Tongue (tissue), 3 donors: ENCODE measurements at places on chromosomes 2 and 18.

DNA sequence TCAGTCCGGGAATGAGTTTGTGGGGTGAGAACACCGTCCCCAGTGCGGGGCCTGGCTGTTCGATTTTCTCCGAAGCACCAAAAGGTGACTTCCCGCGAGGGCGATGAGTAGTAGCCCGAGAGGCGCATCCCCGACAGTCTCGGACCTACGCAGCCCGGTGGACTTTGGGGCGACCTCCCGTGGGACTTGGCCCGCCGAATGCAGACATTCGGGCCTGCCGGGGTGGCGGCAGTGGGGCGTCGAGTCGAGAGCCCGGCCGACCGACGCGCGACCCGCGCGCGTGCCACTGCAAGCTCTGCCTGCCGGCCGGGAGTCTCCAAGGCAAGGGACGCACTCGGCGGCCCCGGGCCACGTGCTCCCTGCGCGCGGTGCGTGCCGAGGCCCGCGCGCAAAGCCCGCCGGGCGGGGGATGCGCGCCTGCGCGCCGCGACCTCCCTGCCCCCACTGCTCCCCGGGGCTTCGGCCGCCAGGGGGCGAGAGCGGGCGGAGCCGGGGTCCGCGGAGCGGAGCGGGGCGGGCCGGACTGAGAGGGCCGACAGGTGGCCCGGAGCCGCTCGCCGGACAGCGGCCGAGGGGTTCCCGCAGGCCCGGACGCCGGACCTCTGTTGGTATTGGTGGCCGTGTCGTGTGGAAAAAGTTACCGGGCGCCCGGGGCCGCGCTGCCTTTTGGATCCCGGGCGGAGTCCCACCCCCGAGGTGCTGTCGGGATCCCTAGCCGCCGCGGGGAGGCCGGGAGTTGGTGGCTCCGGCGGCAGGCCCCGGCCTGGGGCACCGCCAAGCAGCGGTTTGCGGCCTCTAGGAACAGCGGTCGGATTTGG is 1.9 kb downstream of the PTMA start:
- DNase-seq = peak; percentile 94

DNA sequence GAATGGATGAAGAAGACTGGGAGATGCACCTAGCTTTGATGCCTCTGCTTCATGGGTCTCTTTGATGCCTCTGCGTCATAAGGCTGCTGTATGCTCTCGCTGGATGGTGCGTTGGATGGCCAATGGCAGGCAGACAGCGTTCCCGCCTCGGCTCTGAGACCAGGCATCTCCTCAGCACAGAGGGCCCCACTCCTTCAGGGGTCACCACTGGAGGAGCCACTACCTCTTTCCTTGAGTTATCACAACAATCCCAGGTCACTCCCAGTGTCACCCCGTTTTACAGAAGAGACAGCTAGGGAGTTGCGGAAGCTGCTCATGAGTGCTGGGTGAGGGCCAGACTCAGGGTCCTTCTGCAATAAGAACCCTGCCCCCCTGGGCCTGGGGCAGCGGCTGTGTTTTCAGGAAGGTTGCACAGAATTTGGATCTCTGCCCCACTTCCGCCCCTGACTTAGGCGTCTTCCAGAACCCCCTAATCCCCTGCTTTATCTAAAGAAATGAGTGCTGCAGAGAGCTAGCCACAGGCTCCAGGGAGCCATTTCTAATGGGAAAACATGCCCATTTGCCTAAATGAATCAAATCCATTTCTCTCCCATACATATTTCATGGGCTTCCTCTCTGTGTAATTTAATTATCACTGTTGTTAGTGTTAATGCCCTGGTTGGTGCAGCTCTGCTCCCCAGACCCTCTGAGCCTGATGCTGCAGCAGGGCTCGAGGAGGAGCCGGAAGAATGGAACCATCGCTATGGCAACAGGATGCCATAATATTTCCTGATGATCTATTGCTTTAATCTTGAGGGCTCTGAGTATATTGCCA is 131.8 kb upstream of the HS6ST1 start:
- DNase-seq = no peak

DNA sequence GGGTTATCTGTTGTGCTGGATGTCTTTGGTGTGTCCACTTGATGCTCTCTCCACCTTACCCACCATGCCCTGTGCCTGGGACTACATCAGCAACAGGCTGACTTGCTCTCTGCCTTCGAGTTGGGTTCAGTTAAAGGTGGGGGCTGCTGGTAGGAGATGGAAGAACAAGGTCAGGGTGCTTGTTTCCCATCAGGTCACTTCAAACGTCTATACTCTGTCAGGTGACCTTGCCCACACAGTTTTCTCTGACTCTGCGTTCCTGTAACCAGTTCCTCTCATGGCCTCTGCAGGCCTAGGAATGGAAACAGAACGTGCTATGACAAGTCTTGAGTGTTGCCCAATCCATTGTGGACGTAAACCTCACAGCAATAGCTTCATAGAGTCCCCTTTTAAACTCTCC is 38.4 kb upstream of the PAPOLG start:
- DNase-seq = no peak

- no peak for DNase-seq
These were observed 1.0 kb downstream of the PDCD1 start for GRCh38 chr2:241857572-241858121.

- no peak for DNase-seq
These were observed 166.5 kb upstream of the CXCR4 start for GRCh38 chr2:136284226-136285119.

DNA sequence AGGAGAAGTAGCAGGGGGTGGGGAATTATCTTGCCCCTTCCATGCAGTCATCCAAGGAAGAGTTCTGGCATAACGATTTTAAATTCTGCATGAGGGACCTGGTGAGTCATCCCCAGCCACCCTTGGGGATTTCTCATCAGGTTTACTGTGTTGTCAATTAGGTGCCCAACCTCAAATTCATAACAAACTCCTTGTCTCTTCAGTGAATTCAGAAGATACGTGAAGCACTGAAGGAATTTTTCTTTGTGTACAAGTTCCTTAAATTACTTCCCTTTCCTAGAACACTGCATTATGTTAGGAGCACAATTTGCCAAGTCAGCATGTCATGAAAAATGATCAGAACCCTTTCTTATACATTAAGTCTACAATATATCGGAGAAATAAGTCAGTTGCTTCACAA is 70.8 kb upstream of the NOSTRIN start:
- DNase-seq = no peak

DNA sequence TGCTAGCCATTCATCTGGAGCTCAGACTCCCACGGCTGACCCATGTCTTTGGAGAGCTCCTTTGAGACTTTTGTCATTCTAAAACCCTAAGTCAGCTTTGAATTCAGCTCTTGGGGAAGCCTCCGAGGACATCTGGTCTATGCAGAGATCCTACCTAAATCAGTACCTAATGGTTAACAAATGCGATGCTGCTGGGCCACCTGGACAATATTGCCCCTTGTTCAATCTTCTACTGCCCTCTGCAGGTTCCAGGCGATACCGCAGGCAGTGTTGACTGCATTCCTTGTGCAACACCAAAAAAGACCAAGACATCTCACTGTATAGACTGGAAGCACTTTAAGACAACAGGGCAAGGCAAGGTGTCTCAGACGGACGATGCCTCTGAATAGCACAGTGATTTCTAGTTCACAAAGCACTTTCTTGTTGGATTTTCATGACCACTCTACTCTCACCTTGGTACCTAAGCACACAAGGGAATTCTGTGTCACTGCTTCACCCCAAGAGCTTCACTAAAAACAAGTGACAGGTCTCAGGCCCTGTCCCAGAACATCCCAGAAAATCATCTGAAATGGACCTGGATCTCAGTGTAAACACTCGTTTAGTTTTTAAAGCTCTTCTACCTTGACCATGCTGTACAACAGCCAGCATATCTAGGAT is 80.9 kb downstream of the XDH start:
- DNase-seq = peak; percentile 86

- DNase-seq = no peak
These were observed 51.9 kb downstream of the SIGLEC15 start for GRCh38 chr18:45877403-45877802.

DNA sequence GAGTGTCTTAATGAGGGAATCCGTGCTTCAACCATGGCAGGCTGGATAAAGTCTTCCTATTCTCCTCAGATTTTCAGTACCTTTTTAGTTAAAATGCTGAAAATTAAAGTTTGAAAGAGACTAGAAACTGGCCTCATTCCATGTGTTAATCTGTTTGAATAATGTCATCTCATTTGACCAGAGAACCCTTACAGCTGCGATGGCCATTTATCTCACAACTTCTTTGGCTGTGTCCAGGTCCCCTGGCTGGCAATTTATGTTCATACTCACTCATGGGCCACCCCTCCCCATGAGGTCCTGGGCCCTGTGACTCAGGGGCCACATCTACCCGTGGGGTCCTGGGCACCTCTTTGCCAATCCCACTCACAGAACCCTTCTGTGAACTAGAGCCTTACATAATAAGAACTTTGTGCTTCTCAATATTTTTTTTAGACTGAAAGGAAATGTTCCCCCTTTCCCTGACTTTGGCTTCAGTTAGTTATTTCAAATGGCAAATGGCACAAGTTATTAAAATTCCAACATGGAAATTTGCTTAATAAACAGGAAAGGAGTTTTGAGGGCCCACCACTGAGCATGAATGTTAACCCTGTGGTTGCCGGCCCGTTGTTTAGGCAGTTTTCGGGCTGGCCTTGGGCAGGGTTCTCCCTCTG is 134.6 kb downstream of the UXS1 start:
- DNase-seq = peak; percentile 27

DNA sequence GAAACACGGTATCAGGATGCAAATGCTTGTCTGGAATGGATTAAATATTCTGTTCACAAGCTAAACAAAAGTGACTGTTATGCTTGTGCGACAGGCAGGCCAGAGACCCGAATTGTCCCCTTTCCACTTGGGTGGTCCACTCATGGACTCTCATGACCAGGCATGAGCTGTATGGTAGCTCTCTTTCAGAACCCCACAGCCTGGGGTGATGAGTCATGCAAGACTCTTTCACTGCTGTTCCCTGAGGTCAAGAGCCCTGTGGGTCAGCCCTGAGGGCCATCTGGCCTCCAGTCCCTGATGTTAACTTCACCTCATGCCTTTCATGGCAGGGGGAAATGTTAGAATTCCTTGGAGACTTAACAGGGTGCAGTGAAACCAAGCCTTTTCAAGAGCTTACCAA is 13.7 kb upstream of the SAP130 start:
- DNase-seq = no peak

GRCh38 chr2:168583064-168583709 is 127.1 kb downstream of the CERS6 start:
- no peak for DNase-seq

- DNase-seq = no peak
These were observed 14.9 kb downstream of the ERFE start for GRCh38 chr2:238173692-238174091.

GRCh38 chr18:9740071-9740470 is 32.0 kb downstream of the RAB31 start:
- DNase-seq = no peak

- DNase-seq = peak; percentile 53
These were observed 86.0 kb upstream of the TWIST2 start for GRCh38 chr2:238761868-238762267.
